ENCODE measurements at places on chromosomes 16 and 17.

DNA sequence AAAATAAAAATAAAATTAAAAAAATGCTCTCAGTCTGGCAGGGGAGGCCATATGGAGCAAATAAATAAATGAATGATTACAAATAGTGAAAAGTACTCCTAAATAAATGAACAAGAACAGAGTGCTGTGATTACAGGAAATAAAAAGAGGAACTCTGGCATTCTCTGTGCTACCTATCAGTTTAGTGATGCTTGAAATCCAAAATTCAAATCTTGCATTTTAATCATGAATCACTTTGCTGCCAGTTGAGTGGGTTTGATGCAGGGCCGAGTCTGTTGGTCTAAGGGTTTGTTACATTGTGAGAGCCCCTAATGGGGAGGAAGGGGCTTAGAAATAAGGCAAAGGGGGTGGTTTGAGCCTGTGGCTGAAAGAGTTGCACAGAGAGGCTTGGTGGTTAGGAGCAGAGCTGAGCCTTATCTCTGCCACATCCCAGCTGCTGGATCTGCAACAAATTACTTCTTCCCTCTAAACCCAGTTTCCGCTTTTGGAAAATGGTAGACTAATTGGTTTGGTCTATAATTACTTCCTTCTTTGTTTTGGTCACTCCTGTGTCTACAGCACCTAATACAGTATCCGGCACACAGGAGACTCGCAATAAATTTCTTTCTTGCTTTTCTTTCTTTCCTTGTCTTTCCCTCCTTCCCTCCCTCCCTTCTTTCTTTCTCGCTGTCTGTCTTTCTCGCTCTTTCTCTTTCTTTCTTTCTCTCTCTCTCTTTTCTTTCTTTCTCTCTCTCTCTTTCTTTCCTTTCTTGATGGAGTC, 6.3 kb upstream of the ABCC1 start:
- no peak for DNase-seq

DNA sequence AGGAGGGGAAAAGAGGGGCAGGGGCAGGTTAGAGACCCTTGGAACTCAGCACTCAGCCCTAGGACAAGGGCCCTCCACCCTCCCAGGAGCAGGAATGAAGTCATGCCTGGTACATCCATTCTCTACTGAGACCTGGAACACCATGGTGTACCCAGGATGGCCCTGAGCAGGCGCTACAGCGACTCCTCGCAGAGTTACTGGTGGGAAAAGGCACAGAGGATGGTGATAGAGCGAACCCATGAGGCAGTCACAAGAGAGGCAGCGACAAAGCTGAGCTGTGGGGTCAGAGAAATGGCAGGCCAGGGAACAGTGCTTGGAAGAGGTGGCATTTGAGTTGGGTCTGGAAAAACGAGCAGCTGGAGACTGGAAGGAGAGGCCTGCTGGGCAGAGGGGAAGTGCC, 37.5 kb downstream of the SRCIN1 start:
- DNase-seq, result no peak

DNA sequence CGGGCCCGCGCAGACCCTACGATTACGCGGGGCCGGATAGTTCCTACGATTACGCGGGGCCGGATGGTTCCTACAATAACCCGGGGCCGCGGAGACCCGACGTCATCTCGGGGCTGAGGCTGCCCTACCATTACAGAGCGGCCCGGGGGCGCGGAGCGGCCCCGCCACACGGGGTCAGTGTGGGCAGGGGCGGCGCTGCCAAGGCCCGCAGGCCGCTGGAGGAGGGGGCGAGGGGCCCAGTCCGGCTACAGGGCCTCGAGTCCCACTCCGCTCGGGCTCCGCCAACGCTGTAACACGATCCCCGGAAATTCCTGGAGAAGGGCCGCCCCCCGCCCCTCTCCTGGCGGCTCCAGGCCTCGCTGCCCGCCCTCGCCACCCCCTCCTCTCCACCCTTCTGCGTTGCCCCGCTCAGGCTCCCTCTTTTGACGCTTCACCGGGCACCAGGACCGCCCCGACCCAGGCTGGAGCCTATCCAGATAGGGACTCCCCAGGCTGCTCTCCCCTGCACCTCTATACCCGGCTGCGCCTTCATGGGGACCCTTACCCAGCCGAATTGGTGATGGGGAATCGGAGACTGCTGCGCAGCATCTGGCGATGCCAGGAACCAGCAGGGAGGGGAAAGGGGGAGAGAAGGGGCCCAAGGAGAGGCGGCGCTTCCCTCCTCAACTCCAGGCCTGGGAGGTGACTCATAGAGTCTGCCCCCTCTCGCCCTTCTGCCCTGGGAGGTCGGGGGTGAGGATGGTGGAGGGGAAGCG, at the start of gene RAB34:
TSS of gene RAB34 (minus strand) at position 291 of the 755 bp plus-strand sequence. CDS start 602 bp downstream, outside the sequence.
- no peak for DNase-seq

- peak; percentile 53 for DNase-seq
Measured at GRCh38 chr17:49715216-49715615, 7.5 kb upstream of the SLC35B1 start.

DNA sequence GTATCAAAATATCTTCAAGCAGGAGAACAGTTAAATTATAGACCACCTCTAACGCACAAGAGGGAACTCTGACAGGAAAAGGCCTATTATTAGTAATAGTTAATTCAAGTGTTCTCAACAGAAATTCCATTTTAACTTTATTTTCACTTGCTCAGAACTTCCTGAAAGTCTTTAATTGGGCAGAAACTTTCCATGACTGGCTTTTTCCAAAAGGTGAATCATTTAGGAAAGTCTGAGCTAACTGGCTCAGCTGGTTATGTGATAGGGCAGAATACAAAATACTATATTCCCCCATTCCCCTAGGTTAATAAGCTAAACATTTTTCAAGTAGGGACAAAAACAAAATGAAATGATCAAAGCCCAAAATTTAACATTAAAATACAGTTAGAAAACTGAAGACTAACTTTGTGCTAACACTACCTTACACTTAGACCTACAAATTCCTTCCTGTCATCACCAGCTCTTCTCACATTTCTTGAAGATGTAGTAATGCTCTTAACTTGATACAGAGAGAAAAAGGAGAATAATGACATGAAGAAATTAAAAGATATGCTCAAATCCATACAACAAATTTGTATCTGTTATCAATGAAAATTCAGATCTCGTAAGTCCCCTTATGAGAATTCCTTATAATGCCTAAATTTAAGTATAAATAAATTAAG, 31.0 kb downstream of the CFDP1 start:
- no peak for DNase-seq
